ENCODE measurements at places on chromosomes 5 and 9.

DNA sequence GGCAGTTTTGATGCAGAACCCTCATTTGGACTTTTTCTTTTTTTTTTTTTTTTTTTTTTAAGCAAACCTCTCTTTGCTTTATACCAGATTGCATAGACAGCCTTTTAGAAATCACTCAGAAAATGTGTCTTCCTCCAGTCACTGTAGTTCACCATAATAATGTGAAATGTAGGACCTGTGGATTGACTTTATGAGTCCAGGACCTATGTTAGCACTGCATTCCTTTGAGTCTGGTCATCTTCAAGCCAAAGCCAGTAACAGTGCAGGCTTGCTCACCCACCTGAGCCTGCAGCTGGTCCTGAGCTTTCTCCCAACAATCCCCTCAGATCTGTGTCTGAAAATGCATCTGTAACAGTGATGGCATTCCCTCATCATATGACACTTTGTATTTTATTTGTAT lies 110.7 kb upstream of the NFIL3 start:
- DNase-seq, result no peak

DNA sequence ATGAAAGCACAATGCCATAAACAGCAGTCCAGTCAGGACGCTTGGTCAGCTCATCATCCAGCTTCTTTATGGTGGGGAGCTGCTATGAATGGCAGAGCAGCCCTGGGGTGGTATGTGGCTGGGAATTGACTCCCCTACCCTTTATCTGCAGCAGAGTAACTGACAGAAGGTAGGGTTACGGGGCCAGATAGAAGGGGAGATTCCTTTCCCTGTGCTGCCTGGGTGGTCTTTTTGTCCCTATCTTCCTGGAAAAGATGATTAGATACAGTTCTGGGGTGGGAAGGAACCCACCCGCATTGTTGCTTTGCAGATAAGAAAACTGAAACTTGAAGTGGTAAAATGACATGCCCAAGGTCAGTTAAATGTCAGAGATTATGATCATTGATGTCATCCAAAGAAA lies 405.5 kb downstream of the ARHGEF28 start:
- no peak for DNase-seq

DNA sequence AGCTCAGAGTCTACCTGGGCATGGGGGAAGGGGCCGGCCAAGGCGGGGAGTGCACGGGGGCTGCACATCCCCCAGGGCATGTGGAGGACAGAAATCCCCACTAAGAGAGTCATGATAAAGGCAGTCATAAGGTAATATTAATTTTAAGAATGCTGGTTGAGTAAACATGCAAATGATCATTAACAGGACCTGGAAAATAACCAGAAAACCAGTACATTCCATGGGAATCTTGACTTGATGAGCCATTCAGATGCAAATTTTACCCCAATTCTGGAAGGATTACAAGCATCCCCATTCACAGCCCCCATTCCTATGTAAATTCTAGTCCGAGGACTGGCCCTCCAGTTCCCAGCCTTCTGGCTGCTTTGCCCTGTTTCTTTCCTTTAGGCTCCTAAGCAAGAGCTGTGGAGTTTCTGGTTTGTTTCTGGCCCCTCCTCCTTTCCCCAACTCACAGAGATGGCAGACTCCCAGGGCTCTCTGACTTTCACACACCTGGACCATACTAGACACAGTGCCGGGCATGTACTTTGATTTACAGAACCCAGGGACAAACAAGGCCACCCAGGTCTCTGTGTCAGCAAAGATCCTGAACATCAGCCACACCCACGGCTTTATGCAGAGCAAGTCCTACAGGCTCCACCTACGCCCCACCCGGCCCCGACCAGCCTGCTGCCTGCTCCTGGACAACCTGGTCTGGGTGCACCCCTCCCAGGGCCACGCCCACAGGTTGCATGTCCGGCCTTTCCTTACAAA lies 62.7 kb downstream of the SEMA4D start:
- DNase-seq, result no peak

GRCh38 chr5:2742921-2743679 lies 8.4 kb downstream of the IRX2 start:
- DNase-seq, result no peak

DNA sequence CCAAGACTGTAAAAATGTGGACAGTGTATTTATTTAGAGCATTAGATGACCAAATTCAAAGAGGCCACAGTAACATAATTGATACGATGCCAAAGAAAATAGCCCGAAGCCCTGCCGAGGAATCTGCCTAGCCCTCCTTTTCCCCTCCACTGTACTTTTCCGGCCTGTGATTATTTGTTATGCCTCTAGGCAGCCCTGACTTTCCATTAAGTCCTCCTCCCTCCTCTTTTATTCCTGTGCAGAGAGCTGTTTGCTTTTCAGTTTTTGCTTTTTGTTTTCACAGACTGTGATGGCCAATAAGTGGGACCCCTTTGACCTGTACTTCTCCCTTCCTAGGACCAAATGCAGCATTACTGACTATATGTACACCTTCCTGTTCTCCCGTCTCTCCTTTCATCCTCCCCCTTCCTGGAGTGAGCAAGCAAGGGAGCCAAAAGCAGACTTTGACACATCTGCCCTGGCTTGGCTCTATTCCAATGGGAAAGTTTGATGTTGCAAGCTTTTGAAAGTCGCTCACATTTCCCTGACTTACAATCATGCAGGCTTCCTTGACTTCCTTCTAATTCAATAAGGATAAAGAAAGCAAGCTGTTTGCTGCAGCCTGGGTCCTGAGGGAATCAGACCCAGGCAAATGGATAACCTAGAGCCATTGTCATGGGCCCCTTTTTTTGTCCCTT lies 76.1 kb downstream of the NREP start:
- no peak for DNase-seq

- no peak for DNase-seq
Measured at GRCh38 chr5:58849921-58850667, 267.2 kb downstream of the RAB3C start.

DNA sequence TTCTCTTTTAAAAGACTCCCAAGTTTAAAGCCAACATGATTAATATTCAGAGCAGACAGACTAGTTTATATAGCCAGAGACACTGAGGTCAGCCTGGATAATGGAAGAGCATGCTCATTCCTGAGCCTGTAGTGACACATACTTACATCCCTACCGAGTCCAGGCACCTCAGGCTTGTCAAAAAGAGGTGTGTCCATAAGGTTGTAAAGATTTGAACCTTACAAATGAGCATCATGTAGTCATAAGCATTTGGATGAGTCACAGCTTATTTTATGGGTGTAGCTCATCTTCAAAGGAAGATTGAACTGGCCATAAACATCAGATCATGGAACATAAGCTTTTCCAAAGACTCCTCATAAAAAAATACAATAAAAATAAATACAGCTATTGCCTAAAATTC lies 333.5 kb downstream of the EFNA5 start:
- DNase-seq, result no peak

DNA sequence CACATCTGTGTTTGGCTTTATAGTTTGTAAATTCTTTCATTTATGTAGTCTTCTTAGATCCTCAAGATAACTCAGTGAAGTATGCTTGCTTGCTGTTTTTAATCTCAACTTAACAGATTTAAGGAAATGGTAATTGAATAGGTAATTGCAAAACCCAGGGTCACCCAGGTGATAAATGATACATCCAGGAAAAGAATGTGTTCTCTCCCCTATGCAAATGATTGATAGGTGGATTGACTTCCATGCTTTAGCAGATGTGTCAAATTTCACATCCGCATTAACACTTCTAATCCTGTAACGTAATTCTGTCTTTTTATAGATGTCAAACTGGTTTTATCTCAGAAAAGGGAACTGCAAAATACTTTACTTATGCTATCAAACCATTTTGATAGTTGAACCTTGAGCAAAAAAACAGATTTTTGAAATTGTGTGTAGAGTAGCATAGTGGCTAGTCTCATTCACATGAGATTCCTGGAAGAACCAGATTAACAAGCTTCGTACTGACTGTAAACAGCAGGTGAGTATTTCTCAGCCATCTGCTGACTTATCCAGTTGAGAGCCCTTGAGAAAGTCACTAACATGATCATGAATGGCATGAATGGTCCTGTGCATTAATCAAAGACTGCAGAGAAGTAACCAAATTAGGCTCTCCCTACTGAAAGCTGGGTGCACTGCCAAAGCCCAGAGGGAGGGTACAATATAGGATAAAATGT lies 86.7 kb upstream of the PAM start:
- no peak for DNase-seq

DNA sequence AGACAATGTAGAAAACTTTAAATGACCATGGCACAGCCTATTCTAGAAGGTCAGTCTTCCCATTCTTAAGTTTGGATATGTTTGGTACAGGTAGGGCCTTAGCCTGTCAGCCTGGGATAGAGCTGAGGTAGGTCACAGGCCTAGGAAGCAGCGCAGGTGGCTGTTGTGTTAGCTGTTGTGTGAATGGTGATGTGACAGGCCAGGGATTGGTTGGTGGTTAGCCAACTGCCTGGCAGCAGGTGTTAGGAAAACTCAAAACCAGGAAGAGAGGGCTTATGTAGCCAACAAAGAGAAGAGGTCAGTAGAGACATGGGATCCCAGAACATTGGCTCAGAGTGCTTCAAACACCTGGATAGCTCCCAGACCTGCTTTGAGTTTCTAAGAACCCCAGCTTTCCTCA lies 84.2 kb downstream of the FBXO38 start:
- DNase-seq, result no peak

DNA sequence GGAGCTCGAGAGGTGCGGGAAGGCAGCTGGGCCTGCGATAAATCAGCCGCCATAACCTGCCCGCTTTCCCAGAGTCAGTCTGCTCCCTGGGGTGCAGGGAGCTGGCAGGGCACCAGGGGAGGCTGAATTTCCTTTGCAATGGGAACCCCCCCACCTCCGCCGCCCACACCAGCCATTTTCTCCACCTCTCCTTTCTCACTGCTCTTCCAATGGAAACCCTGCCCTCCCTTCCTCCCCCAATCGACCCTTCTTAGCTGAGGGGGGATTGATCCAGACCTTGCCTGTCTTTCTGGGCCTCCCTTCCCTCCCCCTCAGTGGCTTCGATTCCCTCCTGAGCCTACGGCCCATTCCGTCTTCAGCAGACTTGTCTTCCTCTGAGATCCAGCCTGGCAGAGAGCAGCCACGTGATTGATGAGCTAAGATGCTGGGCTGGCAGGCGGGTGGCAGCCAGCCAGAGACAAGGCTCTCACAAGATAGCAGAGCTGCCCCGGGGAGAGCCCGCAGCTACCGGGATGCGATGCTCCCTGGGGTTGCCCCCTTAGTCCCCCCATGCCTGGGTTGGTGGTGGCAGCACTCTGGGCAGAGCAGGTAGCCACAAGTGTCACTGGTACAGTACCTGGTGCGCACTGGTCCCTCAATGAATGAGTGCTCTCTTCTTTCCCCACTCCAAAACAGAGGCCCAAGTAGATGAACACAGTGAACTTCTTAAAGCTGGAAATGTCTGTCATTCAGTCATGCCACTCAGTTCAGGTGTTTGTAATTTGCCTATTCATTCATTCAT lies 53.7 kb upstream of the FABP6 start:
- no peak for DNase-seq

DNA sequence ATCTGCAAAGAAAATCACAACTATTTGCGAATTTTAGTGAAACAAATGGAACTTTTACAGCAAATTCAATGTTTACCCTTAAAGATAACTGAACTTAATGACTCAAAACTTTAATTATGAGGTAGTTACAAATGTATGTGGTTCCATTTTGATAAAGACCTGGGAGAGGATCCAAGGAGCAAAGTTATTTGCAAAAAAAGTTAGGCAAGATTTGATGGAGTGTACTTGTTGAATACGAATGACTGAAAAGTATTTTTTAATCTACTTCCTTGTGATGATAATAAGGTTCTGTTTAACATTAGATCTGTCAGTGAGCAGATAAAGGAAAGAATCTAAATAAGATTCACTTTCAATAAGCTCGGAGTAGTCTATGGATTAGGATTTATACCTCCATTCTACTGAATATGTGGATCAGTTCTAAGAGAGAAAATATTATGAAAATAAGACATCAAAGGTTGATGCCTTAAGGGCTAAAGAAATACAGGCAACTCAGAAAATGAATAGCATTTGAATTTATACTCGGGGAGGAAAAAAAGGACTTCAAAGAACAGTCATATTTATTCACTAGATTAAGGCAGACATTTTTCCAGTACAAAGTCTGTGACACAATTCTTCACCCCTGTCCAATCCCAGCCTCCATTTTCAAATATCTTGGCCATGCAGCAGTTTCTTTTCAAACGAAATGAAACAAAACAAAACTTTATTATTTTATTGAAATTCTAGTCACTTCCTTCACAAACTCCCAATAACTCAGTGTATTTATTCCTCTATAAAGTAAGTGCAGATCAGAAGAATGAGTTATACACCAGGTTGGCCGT lies 199.8 kb downstream of the PDE4D start:
- no peak for DNase-seq

GRCh38 chr5:96050273-96050880 lies 88.7 kb upstream of the ELL2 start:
- no peak for DNase-seq

DNA sequence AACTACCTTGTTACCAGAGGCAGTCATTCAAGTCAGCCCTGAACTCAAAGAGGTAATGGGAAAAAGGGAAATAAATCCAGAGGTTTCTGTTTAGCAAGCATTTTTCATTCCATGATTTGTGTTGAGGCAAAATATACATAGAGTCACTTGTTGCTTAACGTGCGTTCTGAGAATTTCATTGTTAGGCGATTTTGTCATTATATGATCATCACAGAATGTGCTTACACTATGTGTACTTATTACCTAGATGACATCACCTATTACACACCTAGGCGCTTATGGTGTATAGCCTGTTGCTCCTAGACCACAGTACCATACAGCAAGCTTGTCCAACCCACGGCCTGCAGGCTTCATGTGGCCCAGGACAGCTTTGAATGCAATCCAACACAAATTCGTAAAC lies 36.2 kb downstream of the NUP214 start:
- DNase-seq, result no peak

DNA sequence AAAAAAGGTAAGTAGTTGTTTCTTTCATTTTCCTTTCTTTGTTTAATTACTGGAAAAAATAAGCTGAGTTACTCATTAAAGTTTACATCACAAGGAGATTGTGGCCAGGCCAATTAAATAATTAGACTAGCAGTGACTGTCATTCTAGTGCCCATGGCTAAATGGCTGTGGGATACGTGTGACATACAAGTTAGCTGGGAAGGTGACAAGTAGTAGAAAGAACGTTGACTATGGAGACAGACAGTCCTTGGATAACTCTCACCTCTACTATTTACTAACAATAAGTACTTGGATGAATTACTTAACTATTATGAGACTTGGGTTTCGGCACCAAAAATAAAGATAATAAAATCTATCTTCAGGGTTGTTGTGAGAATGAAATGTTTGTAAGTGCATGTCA lies 7.0 kb upstream of the LOX start:
- DNase-seq, result no peak
